ENCODE measurements at places on chromosomes 3 and 15.

GRCh38 chr3:59251869-59252268, 202.0 kb upstream of the CFAP20DC start:
- DNase-seq, result no peak

GRCh38 chr3:32436816-32437189, 45.1 kb downstream of the CMTM7 start:
- no peak for DNase-seq

GRCh38 chr15:42692997-42693396, 43.9 kb downstream of the CDAN1 start:
- peak; percentile 71 for DNase-seq

GRCh38 chr3:179703816-179704215, 51.0 kb downstream of the USP13 start:
- no peak for DNase-seq

DNA sequence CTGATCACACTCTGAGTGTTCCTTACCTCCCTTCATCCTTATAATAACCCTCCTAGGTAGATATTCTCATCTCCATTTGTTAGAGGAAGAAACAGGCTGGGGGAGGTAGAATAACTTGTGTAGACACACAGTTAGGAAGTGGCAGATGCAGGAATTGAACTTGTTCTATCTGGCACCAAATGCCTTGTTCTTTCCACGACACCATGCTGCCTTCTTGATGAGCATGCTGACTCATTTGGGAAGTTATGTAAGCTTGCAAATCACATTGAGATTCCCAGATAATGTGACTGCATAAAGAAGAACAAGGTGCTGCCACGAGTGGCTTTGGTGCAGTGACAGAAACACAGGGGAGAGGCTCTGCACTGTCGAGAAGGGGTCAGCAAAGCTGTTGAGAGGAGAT, 27.5 kb upstream of the NDUFB4 start:
- no peak for DNase-seq

- DNase-seq, result no peak
Observed at GRCh38 chr3:159770998-159771397, 217.6 kb upstream of the IL12A start.

- DNase-seq, result peak; percentile 90
Observed at GRCh38 chr3:15645740-15646501, 44.4 kb downstream of the BTD start.

DNA sequence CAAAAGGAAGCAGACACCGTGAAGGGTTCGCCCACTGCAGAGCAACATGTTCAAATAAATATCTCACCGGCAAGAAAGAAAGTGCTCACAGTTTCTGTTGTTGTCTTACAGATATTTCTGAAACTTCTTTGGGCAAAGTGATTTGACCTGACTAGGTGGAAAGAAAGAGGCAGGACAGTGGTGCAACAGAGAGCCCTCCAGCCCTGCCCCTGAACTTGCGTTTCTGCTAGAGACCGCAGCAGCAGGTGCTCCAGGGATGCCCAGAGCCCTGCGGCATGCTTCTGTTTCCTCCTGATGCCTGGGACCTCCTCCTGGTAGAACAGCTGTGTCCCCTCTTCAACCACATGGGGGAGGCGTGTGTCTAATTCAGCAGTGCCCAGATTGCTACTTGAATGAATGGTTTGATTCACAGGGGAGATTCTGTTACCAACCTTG, 123.4 kb downstream of the ATP10A start:
- DNase-seq, result peak; percentile 83

GRCh38 chr3:100060685-100061484, 53.4 kb downstream of the FILIP1L start:
- DNase-seq, result no peak

GRCh38 chr3:194801461-194802432, 116.1 kb downstream of the FAM43A start:
- no peak for DNase-seq

- DNase-seq, result no peak
Observed at GRCh38 chr15:42286445-42287029, 13.3 kb upstream of the TMEM87A start.

GRCh38 chr3:27568393-27568792, 84.2 kb upstream of the SLC4A7 start:
- peak; percentile 91 for DNase-seq

- DNase-seq, result no peak
Observed at GRCh38 chr3:45665101-45665572, 24.1 kb upstream of the SACM1L start.

DNA sequence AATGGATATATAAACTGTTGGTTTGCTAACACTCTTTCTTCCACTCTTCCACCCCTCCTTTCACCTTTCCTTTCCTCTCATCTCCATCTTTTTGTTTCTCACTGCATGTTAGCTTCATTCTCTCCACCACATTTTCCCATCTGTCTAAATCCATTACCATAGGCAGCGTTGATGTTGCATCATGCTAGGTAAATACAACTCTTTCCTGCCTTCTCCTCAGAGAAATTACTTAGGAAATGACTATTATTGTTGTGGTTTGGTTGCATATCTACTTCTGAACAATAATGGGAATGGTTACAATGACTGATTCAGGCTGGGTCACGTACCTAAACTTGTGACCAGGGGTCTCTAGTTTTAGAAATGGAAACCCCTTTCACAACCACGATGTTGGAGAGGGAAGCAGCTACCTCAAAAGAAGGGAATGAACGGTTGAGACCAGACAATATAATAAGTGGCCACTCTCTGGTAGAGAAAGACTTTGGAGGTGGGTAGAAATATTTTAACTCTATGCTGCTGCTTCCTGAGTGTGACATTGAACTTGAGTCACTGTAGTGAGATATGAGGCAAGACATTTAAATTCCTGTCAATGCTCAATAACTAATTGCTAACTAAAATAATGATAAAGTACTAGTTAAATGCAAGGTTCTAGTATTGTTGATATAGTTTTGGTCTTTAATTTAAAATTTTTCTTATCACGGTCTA, 314.1 kb upstream of the TGFBR2 start:
- DNase-seq, result no peak

GRCh38 chr3:120741837-120742197, 499 bp downstream of the RABL3 start:
- DNase-seq, result no peak

DNA sequence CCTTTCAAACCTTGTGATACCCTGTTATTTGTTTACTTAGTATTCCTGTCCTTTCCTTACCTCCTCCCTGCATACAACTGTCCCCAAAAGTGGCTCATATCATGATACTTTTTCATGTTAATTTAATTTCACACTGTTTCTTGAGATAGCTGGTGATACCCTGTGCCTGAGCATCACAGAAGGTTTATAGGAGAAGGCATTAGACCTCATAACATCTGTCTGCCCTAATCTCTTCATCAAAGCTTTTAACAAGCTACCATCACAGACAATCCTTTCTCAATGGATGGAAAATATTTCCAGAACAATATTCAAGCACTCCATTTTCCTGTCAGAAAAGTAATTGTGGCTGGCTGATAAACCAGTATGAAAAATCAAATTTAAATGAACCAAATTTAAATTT, 81.6 kb downstream of the SSR3 start:
- DNase-seq, result no peak

- no peak for DNase-seq
Observed at GRCh38 chr3:41866298-41866697, 95.6 kb downstream of the ULK4 start.

GRCh38 chr3:18474202-18474601, 49.1 kb upstream of the SATB1 start:
- DNase-seq, result no peak

DNA sequence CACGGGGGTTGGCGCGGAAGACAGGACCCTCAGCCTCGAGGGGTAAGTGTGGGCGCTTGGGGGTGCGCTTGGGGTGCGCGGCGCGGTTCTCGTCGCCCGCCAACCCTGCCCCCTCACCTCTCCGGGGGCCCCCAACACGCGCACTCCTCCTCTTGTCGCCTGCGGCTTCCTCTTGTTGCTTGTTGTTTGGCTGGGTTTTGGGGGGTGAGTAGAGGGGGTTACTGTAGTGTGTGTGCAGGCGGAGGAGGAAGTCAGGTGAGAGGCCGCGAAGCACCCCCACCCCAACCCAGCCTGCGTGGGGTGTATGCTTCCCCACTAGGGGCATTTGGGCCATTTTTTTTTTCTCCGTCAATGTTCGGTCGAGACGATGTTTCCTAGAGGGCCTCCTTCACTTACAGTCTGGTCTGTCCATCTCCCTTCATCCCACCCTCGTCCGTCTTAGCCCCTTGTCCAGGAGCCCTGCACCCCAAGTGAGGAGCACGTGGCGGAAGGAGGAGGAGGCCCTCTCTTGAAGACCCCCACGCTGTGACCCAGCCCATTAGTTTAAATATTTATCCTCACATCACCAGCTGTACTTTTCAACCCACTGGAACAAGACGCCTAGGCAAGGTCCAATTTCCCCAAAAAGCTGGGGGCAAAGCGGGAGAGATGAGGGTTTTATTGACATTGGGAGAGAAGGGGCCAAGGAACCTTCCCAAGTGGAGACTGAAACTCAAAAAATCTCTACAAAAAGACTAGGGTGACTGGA, 20.4 kb upstream of the SATB1 start:
- DNase-seq, result no peak

DNA sequence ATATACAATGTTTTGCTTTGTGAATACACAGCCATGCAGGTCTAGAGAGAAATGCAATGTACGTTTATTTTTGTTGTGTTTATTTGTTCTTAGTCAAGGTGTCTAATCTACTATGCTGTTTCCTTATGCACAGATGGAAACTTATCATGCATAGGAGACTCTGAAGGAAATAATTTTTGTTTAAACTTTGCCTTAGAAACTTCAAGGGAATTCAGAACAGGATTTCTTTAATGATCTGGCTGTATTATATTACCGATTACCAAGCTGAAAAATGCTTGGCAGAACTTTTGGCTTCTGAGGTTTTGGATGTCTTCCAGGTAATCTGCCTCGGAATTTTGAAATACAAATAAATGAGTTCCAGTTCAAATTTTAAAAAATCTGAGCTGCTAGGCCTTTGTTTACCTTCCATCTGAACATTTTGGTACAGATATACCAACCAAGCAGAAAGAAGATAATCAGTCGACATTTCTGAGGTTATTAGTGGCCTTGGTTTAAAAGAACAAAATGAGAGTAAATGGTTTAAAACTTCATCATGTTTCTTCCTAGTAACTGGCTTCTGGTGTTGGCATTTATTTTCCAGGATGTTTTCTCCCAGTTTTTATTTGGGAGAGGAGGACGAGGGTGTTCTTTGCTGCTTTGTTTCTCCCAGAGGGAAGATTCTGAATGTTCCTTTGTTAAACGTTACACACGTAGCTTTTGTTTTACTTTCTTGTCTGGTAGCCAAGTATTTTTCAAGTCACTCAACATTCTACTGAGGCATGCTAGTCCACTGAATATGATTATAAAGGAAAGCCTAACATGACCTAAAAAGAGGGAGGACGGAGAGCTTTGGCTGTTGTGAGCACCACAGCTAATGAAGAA, 421.8 kb upstream of the TBL1XR1 start:
- DNase-seq, result no peak

DNA sequence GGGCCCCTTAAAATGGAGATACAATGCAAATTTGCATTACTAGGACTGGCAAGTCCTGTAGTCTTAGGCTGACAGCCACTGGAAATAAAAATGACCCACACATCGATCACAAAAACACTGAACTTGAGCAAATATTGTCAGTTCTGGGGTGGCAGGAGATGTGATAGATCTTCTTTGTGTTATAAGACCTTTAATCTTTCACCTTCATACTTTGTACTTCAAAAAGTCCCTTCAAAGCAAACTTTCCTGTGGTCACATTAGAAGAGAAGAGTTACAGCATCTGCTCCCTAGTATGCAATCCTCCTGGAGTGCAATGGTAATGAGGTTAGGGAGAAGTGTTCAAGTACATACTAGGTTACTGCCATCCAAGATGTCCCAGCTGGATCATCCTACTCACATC, 149.4 kb upstream of the KCNMB2 start:
- no peak for DNase-seq

DNA sequence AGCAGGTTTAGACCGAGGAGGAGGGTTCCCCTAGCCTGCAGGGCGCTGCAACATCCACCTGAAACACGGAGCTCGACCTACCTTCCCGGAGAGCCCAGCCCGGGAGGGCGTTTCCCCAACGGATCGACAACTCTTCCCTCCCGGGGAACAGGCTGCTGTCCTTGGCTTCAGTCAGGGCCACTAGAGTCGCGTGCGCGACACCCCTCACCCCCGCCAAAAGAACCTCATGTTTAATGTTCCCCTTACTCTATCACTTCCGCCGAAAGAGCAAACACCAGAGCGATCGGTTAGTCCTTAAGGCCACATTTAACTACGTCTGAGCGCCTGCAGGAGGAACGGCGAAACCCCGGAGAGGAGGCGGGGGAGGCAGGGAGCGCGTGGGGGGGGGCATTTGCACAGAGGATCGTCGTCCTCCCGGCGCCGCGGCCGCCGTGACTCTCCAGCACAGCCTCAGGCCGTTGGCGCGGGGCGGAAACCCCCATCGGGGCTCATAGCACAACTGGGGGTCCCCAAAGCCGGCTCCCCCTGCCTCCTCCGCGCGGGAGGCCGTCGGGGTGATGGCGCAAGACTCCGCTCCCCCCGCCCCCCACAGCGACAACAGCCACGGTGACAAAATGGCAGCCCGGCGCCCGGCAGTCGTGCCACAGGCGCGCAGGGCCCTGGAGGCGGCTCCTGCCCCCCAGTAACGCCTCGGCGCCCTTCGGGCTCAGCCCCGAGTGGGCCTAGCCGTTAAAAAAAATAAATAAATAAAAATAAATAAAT, 3.2 kb downstream of the ANP32A start:
- peak; percentile 84 for DNase-seq

DNA sequence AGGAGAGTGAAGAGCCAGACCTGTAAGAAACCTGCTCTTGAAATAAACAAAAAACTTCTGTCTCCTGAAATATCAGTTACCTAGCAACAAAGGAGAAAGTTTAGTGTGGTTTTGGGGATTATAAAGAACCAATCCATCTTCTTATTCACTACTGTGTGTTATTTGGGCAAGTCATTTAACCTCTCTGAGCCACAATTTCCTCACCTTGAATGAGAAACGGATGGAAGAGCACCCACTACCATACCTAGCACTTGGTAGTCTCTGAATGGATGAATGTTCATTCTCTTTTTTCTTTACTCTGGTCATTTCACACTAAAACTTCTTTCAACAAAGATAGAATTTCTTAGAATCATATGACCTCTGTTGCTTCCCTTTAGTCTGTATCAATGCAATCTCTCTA, 45.2 kb downstream of the PTPN9 start:
- DNase-seq, result no peak
